ENCODE measurements at places on chromosomes 2 and 18.

DNA sequence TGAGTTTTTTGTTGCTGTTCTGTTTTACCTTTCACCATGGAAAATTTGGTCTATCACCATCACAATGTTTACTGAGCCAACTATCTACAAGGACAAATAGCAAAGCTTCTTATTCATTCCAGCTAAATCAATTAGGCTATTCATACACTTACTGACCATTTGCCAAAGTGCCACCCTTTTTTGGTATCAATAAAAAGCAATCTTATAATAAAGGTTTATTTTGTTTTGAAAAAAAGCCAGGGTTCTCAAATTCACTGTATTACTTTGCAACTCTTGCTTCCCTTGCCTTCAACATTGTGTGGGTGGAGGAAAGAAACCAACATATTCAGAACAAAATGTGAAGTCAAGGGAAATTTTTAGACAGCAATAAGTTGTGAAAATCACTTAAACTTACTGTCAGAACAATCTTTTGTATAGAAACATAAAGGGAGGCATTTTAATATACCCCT, 15.3 kb downstream of the PELI1 start:
- no peak for DNase-seq

DNA sequence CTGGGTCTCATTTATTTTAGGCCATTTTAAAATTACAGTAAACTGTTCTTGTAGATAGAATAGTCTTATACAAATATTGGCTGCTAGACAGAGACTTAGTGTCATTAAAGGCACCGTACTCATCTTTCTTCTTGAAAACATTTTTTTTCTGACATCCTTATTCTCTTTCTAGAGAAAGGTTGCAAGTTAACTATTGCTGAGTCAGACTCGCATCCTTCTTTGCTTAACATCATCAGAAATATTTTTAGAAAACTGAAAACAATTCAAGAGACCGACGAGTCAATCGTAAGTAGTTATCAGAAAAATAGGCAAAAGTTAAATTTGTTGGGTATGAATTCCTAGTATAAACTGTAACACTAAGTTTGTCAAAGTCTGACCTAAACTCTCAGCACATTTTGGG, 72.2 kb downstream of the HNMT start:
- no peak for DNase-seq

DNA sequence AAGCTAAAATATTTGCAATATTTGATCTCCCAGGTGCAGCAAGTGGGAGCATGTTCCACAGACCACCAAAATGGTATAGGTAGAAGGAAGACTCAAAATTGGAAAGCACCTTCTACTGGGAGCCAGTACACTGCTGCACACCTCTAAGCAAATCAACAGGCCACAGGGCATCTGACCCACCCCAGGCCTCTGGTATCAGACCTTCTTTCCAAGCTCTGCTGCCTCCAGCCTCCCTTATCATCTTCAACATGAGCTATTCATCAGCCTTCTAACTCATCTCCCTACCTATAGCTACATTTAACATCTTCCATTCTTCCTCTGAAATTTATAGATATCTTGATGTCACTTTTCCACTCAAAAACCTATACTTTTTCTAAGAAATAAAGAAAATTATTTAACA, 294.8 kb downstream of the ZEB2 start:
- no peak for DNase-seq

DNA sequence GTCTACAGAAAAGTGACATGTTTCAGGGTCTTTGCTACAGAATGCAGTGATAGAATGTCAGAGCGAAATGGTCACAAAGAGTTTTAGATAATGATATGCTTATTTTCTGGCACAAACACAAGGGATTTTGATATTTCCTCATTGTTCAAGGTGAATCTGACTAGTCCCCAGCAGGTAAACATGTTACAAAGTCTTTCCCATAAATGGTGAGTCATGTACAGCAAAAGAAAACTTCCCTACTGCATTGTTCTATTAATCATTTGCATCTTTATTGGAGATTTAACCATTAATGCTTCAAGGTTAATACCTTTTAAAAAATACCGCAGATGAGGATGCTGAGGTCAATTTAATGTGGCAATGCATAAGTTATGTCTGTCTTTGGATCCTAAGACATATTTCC, 19.1 kb upstream of the TRIB2 start:
- no peak for DNase-seq

DNA sequence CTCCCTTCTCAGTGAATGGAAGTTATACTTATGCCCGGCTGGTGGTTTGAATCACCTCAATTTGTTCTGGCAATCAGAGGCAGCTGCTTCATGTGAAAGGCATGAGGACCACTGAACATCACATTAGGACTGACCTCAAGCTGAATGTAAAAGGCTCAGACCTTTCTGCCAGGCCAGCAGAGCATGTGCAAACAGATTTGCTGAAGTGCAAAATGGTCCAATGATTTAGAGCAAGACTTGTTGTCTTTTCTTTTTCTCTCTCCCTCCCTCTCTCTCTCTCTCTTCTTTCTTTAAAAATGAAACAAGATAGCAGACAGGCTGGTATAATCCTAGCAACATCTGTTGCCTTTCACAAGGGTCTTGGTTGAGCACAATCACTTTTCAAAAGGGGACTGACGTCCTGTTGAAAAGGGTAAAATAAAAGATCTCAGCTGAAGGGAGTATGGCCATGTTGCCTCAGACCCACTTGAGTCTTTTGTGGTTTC, 13.3 kb upstream of the CDH7 start:
- no peak for DNase-seq

GRCh38 chr18:39701055-39701783, 2135.6 kb upstream of the CELF4 start:
- DNase-seq: no peak

DNA sequence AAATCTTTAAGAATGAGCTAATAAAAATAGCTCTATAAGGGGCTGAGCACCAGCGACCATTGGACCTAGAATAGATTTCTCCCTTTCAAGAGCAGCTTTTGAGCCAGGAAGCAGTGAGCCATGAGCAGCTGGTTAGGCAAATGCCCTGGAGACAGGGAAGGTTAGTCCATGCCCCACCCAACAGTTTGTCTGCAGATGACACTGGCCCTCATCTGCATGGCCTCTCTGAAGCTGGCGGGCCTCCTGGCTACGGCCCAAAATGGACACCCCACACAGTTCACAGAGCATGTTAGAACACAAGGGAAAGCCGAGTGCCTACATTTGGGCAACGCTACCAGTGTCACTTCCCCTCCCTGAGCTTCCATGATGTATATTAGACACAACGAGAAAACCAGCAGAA, 201.1 kb downstream of the MGAT5 start:
- no peak for DNase-seq

DNA sequence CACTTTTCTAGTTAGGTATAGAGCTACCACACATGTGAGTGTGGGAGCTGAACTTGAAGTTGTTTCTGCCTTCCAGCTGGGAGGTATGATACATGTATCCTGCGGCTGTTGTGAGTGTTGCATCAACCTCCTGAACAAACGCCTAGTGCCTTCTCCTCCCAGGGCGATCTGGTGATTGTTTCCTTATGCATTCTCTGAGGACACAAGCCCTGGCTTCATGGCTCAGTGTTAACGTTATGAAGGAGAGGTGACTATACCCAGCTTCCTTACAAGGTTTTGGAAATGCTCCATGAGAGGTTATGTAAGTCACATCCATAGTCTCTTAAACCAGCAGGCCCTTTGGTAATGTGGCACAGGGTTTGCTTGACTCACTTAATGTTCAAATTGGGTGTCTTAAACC, 64.9 kb downstream of the SPRED2 start:
- no peak for DNase-seq

- no peak for DNase-seq
These were observed 64.5 kb downstream of the TWIST2 start for GRCh38 chr2:238912228-238912915.

DNA sequence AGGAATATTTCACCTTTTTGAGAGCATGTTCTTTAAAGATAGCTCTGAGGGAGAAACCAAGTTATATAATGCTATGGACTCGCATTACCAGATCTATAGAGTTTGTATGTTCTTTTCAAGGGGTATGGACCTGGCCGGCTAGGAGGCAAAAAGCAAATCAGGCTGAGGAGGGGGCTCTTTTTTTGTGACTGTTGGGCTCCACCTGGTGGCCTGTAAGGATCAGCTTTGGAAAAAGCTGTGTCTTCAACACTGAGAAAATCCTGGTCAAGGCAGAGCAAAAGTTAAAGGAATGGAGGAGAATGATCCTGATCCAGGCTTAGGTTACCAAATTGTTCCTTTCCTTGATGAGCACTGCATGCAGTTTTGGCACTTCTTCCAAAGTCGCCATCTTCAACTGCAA, 180.5 kb downstream of the DIS3L2 start:
- peak; percentile 22 for DNase-seq

DNA sequence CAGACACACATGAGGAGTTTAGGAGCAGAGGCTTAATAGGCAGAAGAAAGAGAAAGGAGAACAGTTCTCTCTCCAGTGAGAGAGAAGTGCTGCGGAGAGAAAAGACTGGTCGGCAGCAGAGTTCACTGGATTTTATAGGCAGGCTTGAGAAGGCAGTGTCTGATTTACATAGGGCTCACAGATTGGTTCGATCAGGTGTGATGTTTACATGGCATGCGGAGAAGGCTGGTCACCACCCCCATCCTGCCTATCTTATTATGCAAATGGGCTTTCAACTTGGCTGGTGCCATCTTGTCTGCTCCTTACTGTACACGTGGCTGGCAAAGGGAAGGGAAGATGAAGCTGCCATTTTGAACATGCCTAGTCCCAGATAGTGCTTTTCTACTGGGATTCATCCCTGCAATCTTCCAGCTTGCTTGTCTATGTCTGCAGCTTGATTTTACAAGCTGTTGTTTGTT, 113.4 kb downstream of the AP1S3 start:
- DNase-seq: no peak

GRCh38 chr2:12597610-12598009, 119.1 kb upstream of the TRIB2 start:
- DNase-seq: no peak

GRCh38 chr2:88845772-88846661, 154.5 kb downstream of the RPIA start:
- DNase-seq: no peak

GRCh38 chr2:98751748-98752147, 20.8 kb upstream of the MGAT4A start:
- DNase-seq: no peak

DNA sequence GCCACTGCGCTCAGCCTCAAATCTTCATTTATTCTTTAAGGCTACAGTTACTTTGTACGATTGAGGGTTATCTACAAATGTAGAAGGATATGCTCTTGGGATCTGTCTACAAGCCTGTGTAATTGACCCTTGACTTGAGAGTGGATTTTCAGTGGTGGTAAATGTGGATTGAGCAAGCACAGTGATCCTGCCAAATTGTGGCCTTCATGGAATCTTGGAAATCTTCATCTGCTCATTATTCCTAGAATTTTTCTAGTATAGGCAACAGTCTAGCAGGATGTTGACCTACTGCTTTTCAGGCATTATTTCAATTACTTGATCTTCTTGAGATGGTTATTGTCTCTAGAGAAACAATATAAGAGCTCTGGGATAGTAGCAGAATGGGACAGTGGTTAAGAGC, 226.1 kb upstream of the REV1 start:
- no peak for DNase-seq

DNA sequence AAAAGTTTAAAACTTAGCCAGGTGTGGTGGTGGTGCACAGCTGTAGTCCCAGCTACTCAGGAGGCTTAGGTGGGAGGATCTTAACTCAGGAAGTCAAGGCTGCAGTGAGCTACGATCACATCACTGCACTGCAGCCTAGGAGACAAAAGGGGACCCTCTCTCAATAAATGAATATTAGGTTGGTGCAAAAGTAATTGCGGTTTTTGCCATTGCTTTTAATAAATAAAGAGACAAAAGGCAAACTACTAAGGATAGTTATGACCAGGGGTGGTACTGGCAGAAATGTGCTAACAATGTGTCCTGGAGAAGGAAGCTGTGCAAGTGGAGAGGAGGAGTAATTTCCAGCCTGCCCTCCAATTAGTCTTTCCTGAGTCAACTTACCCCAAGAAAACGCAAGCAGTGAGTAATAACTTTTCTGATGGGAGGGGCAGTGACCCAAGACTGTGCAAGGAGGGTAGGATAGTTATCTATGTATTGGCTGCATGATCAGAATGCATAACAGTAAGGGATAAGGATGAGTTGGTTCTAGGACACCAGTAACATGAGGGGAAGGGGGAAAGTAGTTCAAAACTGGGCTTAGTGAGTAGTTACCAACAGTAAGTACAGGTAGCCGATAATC, 1.5 kb downstream of the EXOC6B start:
- DNase-seq: no peak

DNA sequence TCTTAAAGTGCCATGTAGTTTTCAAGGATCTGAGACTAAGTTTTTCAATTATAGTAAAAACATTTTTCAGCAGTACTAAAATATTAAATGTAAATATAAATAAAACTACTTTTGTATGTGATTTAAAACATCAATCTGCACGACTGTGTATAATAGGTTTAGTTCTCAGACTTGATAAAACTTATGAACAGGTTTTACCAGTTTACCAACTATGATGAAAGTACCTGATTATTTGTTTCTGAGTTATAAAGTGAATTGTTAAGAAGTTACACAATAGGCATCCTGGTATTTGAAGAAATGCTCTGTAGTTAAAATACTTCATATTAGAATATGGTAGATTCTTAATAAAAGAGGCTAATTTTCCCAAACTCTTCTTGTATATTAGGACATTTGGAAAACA, 14.8 kb downstream of the RELCH start:
- no peak for DNase-seq

- DNase-seq: no peak
These were observed 43.8 kb downstream of the SKA1 start for GRCh38 chr18:50418650-50419049.

- DNase-seq: no peak
These were observed 43.4 kb downstream of the ITGB6 start for GRCh38 chr2:160156665-160157064.

GRCh38 chr2:39311469-39311868, 67.7 kb upstream of the CDKL4 start:
- DNase-seq: no peak

GRCh38 chr2:236975766-236976165, 109.9 kb upstream of the COPS8 start:
- DNase-seq: no peak

DNA sequence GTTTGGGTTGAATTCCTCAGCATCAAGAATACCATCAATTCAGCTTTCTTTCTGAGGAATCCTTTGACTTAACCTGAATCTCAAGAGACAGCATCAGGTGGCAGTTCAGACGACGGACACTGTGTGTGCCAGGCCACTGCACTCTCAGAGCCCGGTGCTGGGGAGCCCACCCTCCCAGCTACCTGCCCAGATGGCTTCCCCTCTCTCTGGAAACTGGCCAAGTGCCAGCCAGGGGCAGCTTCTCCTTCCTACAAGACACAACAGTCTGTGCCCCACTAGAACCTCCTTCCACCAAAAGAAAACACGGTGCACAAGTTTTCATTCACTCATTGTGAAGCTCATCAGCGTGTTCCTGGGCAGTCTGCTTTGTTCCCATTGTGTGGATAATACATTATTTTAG, 28.5 kb downstream of the MAL start:
- no peak for DNase-seq

- DNase-seq: no peak
These were observed 308.9 kb upstream of the CCDC68 start for GRCh38 chr18:55268151-55268601.
